ENCODE measurements at places on chromosomes 5 and 9. TPM values are rescaled to one million over a fixed set of nuclear protein-coding genes. Genes with fewer than 3 reads are reported as not detected.
A peak's percentile ranks its signal among the peaks of the same experiment; 100 is the strongest.

DNA sequence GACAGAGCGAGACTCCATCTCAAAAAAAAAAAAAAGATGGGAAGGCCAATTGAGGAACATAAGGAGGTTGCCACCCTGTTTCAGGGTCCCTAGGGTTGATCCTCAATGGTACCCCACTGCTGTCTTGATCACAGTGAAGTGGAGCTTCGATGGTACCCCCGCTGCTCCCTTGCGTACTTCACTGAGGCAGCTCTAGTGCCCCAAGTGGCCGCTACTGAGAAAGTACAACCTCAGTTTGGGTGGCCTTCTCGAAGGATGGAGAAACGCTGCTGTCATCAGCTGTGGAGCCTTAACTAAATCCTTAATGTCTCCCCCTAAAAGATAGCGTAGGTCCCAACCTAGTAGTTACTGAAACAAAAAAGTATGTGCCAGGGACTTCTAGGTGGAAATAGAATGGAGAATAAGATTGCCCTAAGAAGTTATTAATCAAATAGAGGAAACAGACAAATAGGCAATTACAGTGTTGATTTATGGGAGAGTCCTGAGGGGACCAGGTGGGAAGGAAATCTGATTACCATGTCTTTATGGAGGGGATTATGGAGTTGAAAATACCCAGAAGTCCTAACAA, 6.3 kb downstream of the TESK1 start:
- peaks cover 44% of the 10 kb centered on the region for H3K4me1 ChIP-seq
- DNase-seq = peak; percentile 49
- H3K36me3 ChIP-seq = peaks cover 41% of the 10 kb centered on the region
- no peak overlapping the region for H3K27ac ChIP-seq
- H3K4me3 ChIP-seq = no peak overlapping the region

DNA sequence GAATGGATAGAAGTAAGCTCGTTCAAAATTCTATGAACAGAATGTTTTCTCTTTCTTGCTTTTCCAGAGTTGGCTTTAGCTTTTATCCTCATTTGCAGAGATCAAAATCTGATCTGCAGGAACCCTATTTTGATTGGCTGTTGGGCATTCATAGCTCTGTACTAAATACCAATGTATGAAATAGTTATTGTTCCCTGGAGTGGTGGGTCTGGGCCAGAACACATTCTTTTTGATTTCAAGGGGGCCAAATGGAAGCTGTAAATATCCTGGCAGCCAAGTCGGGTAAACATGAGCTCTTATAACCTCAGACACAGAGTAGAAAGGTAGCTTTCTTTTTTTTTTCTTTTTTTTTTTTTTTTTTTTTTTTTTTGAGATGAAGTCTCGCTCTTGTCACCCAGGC, 241.5 kb downstream of the PDZD2 start:
- H3K4me1 ChIP-seq = no peaks in the 10 kb centered on the region
- no peak overlapping the region for H3K4me3 ChIP-seq
- no peak overlapping the region for H3K27ac ChIP-seq
- DNase-seq = peak; percentile 71

- DNase-seq = no peak
- H3K4me3 ChIP-seq = no peak overlapping the region
- peaks cover 9% of the 10 kb centered on the region for H3K27me3 ChIP-seq
- no peaks in the 10 kb centered on the region for H3K4me1 ChIP-seq
Observed at GRCh38 chr9:34492051-34492450, 30.7 kb downstream of the ENHO start.

GRCh38 chr5:2711446-2712425, 39.7 kb downstream of the IRX2 start:
- H3K4me3 ChIP-seq = no peak overlapping the region
- no peaks in the 10 kb centered on the region for H3K4me1 ChIP-seq
- H3K36me3 ChIP-seq = no peaks in the 10 kb centered on the region
- H3K27ac ChIP-seq = no peak overlapping the region

The BARHL1 gene
- not detected for total RNA-seq

Measured in muscle of leg (tissue), 16 donors.